Mesendoderm (in vitro differentiated cells): ENCODE measurements at places on chromosomes 5 and 9.

DNA sequence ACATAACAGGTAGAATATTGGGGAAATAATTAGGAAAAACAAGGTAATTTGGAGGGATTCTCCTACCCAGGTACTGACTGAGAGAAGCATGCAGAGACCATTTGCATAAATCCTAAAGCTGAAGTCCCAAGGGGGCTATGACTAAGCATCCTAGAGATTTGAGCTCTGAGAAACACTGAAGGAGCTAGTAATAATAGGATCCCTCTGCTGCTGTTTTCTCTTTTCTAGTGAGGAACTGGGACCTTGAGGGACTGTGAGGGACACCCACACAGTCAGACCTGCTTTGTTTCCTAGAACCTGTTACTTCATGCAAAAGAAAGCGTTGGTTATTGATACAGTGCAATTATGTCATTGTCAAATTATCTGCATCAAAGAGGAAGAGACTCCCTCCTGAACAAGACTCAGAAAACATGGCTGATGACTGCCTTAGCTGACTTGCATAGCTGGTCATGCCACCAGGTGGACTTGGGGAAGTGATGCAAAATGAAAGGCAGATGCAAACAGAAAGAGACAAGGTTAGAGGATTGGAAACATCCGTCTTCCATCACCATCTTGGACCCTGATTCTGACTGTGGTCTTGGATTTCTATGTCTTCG, 335.4 kb downstream of the NTRK2 start:
- peak; percentile 52 for DNase-seq

GRCh38 chr5:69212022-69212421, 22.6 kb downstream of the CENPH start:
- DNase-seq: no peak

DNA sequence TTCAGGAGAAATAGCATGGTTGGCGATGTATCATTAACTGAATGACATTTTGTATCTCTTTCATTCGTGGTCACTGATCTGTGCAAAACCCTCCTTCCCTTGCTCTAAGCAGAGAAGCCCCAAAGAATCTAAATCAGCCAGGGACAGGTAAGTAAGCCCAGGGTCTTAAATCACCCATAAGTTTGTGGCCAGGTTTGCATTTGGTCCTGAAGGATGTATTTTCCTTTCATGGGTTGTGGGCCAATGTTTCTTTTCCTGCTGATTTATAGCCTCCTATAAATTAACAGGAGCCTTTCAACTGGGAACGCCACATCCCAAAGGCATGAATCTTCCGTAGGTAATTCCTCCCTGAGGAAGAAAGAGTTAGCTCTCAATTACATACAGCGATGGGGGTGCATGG, 217.5 kb upstream of the TNC start:
- no peak for DNase-seq

GRCh38 chr9:23375511-23375910, 450.5 kb downstream of the ELAVL2 start:
- DNase-seq: no peak

- peak; percentile 74 for DNase-seq
Observed at GRCh38 chr5:28473531-28474107, 1435.2 kb upstream of the CDH9 start.

DNA sequence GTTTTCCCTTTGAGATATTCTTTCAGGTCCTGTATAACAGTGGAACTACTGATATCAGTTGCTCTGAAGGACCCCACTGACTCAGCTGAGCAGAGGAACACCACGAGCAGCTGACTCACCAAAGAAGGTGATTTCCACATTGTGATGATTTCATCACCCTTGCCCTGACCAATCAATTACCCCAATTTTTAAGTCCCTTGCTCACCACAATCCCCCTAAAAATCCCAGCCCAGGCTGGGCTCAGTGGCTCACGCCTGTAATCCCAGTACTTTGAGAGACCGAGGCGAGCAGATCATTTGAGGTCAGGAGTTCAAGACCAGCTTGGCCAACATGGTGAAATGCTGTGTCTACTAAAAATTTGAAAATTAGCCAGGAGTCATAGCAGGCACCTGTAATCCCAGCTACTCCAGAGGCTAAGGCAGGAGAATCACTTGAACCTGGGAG, 125.3 kb upstream of the ABCA1 start:
- DNase-seq: no peak

DNA sequence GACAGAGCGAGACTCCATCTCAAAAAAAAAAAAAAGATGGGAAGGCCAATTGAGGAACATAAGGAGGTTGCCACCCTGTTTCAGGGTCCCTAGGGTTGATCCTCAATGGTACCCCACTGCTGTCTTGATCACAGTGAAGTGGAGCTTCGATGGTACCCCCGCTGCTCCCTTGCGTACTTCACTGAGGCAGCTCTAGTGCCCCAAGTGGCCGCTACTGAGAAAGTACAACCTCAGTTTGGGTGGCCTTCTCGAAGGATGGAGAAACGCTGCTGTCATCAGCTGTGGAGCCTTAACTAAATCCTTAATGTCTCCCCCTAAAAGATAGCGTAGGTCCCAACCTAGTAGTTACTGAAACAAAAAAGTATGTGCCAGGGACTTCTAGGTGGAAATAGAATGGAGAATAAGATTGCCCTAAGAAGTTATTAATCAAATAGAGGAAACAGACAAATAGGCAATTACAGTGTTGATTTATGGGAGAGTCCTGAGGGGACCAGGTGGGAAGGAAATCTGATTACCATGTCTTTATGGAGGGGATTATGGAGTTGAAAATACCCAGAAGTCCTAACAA, 6.3 kb downstream of the TESK1 start:
- peak; percentile 59 for DNase-seq

DNA sequence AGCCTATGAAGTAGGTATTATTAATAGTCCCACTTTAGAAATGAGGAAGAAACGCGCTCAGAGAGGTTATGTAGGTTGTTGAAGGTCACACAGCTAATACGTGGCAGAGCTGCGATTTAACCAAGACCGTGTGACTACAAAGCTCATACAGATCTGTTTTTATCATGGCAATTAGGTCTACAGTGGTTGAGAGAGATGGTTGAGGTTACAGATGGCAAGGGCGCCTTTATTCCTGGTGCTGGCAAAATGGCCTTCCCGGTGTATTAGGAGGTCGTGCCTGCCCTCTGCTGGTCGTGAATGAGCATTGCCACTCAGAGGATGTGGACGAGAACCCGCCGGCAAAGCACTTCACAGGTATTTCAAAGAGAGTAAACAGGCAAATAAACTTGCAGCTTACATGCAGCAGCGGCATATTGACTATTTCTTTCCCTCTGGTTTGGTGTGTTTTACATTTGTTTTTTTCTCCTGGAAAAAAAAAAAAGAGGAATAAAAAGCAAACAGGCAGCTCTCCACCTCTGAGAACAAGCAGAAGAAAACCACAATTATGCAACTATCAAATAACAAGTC, 65.3 kb upstream of the EGFLAM start:
- peak; percentile 75 for DNase-seq

- DNase-seq: no peak
Observed at GRCh38 chr5:82376307-82376706, 98.2 kb upstream of the RPS23 start.

- no peak for DNase-seq
Observed at GRCh38 chr5:181005791-181006190, 17.1 kb downstream of the BTNL3 start.
